SIG-M5 (cell line): ENCODE measurements at places on chromosomes 1 and 21.

DNA sequence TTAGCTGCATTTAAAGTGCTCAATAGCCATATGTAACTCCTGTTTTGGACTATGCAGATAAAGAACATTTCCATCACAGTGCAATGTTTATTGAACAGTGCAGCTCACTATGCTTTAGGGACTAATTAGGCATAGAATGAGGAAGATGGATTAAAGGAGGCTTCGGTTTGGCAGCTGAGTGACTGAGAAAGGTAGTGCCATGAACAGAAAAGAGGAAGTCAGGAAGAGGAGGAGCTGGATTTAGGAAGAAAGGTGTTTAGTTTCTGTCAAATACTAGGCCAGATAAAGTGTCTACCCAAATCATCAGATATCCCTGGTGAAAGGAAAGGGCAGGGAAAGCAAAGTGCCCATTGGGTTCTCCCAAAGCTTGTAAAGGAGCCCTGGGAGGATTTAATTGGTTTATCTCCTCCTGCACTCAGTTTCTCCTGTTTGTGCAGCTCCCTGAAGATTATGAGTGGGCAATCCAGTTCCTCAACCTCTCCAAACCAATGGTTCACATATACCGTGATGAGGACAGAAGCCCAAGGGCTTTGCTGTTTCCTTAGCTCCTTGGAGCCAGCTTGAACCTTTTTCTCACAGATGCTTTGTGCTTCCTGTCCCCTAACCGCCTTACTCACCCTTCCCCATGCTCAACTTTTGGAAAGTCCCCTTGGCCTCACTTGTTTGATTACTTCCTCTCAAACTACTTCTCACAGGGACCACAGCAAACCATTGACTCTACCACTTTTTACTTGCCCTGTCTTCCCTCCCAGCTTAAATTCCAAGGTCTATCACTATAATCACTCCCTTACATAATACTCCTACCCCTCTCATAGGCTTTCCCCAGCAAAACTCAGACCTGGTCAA is 3.5 kb upstream of the RAP1A start:
- peak; percentile 26 for DNase-seq

GRCh38 chr1:243483071-243483771 is 227.4 kb downstream of the SDCCAG8 start:
- no peak for DNase-seq

GRCh38 chr1:18511874-18512150 is 31.1 kb downstream of the KLHDC7A start:
- DNase-seq, result no peak

DNA sequence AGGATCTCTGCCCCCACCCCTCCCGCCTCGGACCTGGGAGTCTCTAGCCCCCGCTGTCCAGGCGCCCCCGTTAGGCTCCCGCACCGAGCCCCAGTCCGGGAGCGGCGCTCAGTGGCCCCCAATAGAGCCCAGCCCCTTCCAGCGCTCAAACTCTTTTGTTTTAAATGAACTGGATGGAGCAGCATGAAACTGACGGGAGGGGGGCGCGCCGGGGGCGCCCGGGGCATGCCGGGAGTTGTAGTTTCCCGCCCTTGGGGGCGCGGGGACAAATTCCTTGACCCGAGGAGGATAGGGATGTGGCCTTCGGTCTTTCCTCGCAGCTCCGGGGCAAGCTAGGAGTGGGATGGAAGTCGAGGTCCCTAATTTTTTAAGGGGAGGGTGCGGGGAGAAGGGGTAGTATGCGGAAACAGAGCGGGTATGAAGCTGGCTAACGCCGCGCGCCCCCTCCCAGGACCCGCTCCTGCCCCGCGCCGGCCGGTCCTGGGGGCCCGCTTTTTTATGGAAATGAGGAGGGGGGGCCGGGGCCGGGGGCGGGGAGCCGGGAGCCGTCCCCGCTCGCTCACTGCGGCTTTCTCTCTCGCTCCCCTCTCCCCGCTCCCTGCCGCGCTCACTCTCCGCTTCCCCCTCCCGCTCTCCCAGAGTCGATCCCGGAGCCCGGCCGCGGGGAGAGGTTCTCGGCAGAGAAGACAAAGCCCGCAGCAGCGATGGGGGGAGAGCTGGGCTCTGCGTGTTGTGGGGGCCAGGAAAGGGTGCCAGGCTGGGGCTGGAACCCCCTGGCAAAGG is at the start of gene MEX3A:
TSS of gene MEX3A (minus strand) at position 157 of the 783 bp plus-strand sequence. CDS start 467 bp downstream, outside the sequence.
- no peak for DNase-seq
